Ureter (tissue), 1 donor: ENCODE measurements at places on chromosomes 2 and 18. TPM values are rescaled to one million over a fixed set of nuclear protein-coding genes. Genes with fewer than 3 reads are reported as not detected.

GPBAR1 gene
- total RNA-seq = 1.5 TPM

C2orf66 gene
- 1.0 TPM for total RNA-seq

CYP27A1 gene
- 16.4 TPM for total RNA-seq

HOXD3 gene
- 28.2 TPM for total RNA-seq

NGEF gene
- total RNA-seq = 8.1 TPM

KIF5C gene
- 14.3 TPM for total RNA-seq

LRRC30 gene
- total RNA-seq = not detected

NTSR2 gene
- total RNA-seq = not detected

BMPR2 gene
- total RNA-seq = 74.6 TPM

MAPK4 gene
- 14.3 TPM for total RNA-seq

DOK1 gene
- total RNA-seq = 11.8 TPM

CRYGD gene
- not detected for total RNA-seq

SLC35F6 gene
- 40.9 TPM for total RNA-seq

LYG2 gene
- total RNA-seq = not detected

GCG gene
- not detected for total RNA-seq

ATP6V1B1 gene
- total RNA-seq = 2.4 TPM

CPLX4 gene
- not detected for total RNA-seq

IL36A gene
- total RNA-seq = not detected

COBLL1 gene
- 207 TPM for total RNA-seq

SERPINB13 gene
- total RNA-seq = not detected

LDLRAD4 gene
- 39.7 TPM for total RNA-seq

FEZ2 gene
- total RNA-seq = 56.9 TPM

DOK6 gene
- total RNA-seq = 4.9 TPM

ITPRIPL1 gene
- 1.7 TPM for total RNA-seq

IRS1 gene
- total RNA-seq = 40.0 TPM

INPP5D gene
- total RNA-seq = 43.4 TPM
